ENCODE measurements at places on chromosomes 1 and 21.

- DNase-seq, result no peak
Observed at GRCh38 chr1:238001818-238002217, 111.1 kb upstream of the ZP4 start.

GRCh38 chr1:48069662-48070395, 72.6 kb upstream of the TRABD2B start:
- DNase-seq, result no peak

DNA sequence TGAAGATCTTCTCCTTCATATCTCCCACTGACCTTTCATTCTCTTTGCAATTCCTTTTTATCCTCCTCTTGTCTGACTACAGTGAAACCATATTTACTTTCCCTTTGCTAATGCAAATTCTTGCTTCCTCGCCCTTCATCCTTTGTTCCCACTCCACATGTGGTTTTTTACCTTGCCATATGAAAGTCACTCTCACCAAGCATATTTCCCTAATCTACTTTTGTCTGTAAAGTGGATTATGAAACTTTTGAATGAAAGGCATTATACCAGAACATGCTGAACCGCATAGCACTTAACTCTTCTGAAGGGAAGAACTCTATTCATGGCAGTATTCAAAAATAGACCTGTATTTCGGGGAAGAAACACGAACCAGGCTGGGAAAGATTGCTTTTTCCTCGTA, 8.0 kb upstream of the TMPRSS15 start:
- no peak for DNase-seq

- DNase-seq, result peak; percentile 27
Observed at GRCh38 chr1:65495137-65495536, 74.7 kb downstream of the LEPR start.

DNA sequence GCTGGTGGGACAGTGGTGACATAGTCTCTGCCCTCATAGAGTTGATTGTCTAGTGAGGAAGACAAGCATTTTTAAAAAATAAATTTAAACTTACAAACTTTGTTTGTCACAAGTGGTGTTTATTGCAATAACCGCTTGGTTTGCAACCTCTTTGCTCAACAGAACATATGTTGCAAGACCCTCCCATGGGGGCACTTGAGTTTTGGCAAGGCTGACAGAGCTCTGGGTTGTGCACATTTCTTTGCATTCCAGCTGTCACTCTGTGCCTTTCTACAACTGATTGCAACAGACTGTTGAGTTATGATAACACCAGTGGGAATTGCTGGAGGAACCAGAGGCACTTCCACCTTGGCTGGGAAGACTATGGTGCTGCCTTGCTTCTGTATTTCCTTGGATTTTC, 58.4 kb downstream of the LAMC2 start:
- peak; percentile 18 for DNase-seq

DNA sequence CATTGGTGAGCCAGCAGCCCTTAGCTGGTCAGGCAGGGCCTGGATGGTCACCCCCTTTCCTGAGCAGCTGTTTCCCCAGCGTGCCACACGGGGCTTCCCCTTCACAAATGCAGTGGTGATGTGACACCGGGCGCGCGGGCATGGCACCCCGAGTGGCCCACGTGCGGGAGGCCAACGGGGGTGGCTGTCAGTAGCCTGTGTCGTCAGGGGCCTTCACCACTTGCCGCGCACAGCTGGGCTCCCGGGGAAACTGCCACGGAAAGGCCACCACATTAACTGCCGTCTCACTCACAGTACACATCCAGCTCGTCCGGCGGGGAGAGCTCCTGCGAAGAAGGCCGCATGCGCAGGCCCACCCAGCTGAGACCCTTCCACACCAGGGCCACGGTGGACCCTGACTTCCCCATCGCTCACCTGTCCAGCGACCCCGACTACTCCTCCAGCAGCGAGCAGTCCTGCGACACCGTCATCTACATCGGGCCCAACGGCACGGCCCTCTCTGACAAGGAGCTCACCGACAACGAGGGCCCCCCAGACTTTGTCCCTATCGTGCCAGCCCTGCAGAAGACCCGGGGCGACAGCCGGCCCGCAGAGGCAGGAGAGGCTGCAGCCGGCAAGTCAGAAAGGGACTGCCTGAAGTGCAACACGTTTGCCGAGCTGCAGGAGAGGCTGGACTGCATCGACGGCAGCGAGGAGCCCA, 530.5 kb downstream of the KIF26B start:
- DNase-seq, result no peak

DNA sequence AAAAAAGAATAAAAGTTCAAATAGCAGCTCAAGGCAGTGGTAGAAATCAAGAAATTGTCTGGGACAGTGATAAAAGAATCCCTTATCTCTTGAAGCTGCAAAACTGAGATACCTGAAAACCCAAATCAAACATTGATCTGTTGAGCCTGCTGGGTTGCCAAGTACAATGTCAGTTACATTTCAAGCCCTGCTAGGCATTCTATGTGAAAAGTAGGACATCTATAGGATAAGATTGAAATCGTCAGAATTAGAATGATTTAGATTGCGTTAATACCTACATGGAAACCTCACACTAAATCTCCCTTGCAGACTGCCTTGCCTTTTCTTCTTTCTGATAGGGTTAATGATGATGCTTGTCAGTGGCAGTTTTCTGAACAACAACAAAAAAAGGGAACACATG, 1684.4 kb upstream of the B3GALT2 start:
- no peak for DNase-seq

DNA sequence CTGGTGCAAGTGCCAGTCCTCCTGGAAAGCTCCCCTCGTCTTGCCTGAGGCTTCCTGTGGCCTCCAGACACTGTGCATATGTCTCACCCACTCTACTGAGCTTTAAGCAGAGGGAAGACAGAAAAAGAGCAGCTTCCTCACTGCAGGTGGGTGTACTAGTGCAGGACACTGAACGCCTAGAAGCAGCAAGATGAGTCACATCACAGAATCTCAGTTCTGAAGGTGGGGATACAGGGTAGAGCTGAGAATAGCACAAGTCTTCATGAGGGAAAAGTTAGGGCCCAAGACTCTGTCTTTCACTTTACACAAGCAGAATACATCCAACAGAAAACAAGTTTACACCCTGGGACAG, 37.4 kb downstream of the PCAT6 start:
- no peak for DNase-seq

- no peak for DNase-seq
Observed at GRCh38 chr1:36838888-36839287, 195.4 kb downstream of the GRIK3 start.
